ENCODE measurements at places on chromosomes 16 and 17.

DNA sequence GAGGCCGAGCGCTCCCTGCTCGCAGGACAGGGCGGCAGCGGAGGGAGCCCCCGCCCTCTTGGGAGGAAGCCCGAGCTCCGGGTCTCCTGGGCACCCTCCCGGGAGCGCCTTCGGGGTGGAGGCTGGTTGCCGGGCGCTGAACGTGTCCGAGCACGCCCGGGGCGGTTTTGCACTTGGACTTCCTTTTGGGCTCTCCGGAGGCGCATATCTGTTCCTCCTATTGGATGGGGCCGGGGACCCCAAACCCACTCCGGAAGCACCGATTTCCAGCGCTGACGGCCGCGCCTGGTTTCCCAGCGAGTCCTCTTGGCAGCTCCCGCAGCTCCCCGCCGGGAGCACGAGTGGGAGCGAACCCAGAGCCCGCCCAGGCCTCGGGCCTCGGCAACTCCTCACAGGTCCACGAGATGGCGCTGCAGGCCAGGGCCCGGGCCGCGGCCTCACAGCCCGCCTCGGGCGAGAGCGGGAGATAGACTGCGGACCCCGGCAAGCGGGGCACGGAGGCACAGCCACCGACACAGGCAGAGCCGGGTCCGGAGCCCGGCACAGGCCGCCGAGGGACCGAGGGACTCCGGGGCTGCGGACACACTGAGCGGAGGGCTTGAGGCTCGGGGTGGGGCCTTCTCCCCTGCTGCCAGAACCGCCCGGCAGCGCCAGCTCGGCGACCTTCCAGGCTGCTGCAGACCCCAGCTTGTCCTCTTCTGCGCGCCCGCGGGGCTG, 12.7 kb downstream of the TBX2 start:
- H3K27me3 ChIP-seq, result peaks cover 81% of the 10 kb centered on the region
- H3K27ac ChIP-seq, result peak overlapping the region; percentile 55
- H3K36me3 ChIP-seq, result no peaks in the 10 kb centered on the region

DNA sequence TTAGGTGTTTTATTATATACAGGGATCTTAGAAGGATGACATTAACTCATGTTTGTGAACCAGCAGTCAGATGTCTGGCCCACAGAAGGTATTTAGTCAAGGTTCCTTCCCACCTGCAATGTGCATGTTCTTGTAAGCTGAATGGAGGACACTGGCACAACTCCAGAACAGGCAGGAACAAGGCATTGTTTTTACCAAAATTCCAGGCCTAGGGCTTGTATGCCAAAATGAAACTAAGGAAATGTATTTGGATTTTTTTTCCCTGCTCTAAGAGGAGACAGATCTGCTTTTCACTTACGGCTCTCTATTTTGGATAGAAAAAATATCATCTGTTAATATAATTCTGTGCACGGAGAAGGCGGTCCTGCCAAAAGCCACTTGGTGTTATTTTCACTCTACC, 312.5 kb downstream of the GRIN2A start:
- no peaks in the 10 kb centered on the region for H3K36me3 ChIP-seq
- no peak for DNase-seq
- H3K4me1 ChIP-seq, result no peaks in the 10 kb centered on the region
- H3K4me3 ChIP-seq, result no peak overlapping the region
- H3K27me3 ChIP-seq, result no peaks in the 10 kb centered on the region
- no peak overlapping the region for H3K27ac ChIP-seq

DNA sequence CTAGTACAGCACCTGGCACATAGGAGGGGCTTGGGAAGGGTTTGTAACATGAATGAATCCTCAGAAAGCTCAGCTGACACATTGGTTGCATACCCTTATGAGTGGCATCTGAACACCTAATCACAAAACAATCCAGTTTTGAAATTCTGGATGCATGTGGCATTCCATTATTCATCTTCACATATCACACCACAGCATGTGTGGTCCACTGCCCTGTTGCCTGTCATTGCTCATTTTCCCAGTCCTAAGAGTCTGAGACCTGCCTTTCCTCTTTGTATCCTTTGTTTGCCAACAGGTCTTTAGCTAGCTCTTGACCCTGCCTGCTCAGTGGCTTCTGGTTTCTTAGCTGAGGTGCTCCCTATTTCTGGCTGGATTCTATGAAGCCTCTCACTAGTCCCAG, 170.8 kb upstream of the ASIC2 start:
- no peaks in the 10 kb centered on the region for H3K4me1 ChIP-seq
- H3K27ac ChIP-seq, result no peak overlapping the region
- no peak overlapping the region for H3K4me3 ChIP-seq

DNA sequence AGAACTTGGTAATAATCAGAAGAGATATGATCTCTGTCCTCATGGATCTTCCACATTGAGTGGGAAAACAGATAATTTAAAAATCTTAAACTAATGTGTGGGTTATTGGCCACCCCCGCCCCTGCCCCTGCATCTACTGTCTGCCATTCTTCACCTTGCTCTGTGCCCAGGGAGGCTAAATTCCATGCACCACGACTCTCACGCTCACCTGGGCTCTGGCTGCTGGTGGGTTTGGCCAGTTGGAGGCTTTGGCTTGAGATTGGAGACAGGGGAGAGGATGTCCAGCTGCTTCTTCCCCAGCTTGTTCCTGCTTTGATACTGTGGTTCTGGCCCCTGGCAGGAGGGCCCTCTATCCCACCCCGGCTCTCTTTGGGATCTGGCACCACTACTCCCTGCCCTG, 127.9 kb downstream of the IRX5 start:
- no peak for DNase-seq
- H3K36me3 ChIP-seq, result no peaks in the 10 kb centered on the region
- H3K4me1 ChIP-seq, result no peaks in the 10 kb centered on the region

DNA sequence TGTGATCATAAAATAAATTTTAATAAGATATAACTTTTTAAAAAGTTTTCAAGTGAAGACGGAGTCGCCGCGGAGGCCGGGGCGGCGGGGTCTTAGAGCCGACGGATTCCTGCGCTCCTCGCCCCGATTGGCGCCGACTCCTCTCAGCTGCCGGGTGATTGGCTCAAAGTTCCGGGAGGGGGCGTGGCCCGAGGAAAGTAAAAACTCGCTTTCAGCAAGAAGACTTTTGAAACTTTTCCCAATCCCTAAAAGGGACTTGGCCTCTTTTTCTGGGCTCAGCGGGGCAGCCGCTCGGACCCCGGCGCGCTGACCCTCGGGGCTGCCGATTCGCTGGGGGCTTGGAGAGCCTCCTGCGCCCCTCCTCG, at the start of gene FOXC2:
Gene FOXC2 (plus strand): TSS at position 229 of the 365 bp plus-strand sequence. CDS start 507 bp downstream, outside the sequence.
- no peak within 1 kb of the TSS for H3K27ac ChIP-seq
- H3K27me3 ChIP-seq, result peaks cover 43% of the 10 kb centered on the region
- peaks cover 39% of the 10 kb centered on the region for H3K4me1 ChIP-seq
- H3K36me3 ChIP-seq, result no peaks in the 10 kb centered on the region
- peak; percentile 95 for DNase-seq

- H3K27me3 ChIP-seq, result no peaks in the 10 kb centered on the region
- no peak overlapping the region for H3K27ac ChIP-seq
- H3K4me1 ChIP-seq, result peaks cover 18% of the 10 kb centered on the region
- no peaks in the 10 kb centered on the region for H3K36me3 ChIP-seq
- H3K4me3 ChIP-seq, result no peak overlapping the region
These were observed 32.8 kb downstream of the CACNA1G start for GRCh38 chr17:50593321-50593720.

DNA sequence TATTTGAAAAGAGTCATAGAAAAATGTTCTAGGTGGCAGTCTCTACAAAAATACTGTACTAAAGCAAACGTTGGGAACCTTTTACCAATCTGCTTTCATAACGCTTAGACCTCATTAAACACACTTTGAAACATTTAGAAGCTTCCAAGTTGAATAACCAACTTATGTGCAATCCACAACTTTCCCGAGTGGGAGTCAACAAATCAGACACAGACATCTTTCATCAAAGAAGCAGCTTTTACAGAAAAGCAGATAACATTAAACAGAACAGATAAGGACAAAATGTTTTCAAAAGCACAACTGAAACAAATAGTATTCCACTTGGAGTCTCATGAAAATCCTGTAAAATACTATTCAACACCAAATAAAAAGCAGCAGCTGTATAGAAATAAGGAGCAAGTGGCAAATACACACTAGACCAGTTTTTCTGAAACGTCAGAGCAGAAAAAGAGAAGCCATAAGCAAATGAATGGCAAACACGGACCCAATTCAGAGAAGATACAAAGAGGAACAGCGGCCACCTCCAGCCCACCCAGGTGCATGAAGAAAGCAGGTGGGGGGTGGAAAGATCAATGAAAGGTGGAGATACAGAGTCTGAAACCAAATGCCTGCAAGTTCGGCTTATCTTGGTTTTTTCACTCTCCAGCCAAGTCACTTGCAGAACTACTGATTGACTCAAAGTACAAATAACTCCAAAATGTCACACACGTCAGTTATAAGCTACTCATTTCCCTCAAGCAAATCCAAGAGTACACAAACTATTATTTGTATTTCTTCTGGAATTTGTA, 18.4 kb upstream of the FBF1 start:
- H3K4me3 ChIP-seq, result no peak overlapping the region
- H3K27me3 ChIP-seq, result no peaks in the 10 kb centered on the region
- DNase-seq, result no peak
- H3K27ac ChIP-seq, result peak overlapping the region; percentile 52
- H3K36me3 ChIP-seq, result peaks cover 39% of the 10 kb centered on the region

GRCh38 chr17:80339731-80340456, 75.1 kb upstream of the ENDOV start:
- H3K36me3 ChIP-seq, result peaks cover 98% of the 10 kb centered on the region
- no peaks in the 10 kb centered on the region for H3K27me3 ChIP-seq
- H3K4me1 ChIP-seq, result no peaks in the 10 kb centered on the region
- H3K4me3 ChIP-seq, result no peak overlapping the region

- H3K4me3 ChIP-seq, result peak overlapping the region; percentile 66
- H3K27ac ChIP-seq, result peak overlapping the region; percentile 65
- H3K36me3 ChIP-seq, result peaks cover 10% of the 10 kb centered on the region
- DNase-seq, result no peak
These were observed 842 bp upstream of the TEDC2 start for GRCh38 chr16:2458887-2459646.

GRCh38 chr16:19329932-19330331, 44.4 kb downstream of the CLEC19A start:
- H3K4me1 ChIP-seq, result peaks cover 20% of the 10 kb centered on the region
- DNase-seq, result no peak
- H3K36me3 ChIP-seq, result no peaks in the 10 kb centered on the region
- peak overlapping the region; percentile 77 for H3K27ac ChIP-seq

DNA sequence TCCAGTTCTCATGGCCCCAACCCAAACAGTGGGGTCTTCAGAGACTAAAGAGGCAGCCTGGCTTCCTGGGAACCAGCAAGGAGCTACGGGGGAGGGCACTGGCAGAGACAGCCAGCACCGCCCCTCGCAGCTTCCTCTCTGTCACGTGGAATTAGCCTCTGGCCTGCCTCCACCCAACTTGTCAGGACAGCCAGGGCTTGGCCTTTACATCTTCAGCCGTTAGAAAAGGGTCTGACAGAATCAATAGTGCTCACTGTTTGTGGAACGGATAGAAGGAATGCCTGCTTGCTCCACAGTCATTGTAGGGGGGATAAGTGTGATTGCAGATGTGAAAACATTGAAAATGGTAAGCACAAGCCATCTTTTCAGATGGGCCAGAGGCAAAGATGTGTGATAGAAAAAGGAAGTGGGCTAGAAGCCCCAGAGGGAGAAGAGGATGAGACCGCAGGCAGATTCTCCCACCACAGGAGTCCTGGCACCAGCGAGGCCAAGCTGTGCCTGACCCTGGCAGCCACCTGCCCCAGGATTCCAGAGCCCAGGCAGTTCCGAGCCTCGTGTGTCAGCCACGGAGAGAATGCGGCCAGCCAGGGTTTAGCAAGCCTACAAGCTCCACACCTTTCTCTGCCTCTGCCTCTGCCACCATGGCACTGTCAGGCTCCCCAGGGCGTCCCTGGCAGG, 18.6 kb downstream of the GRIN2C start:
- DNase-seq, result peak; percentile 67
- peaks cover 25% of the 10 kb centered on the region for H3K27me3 ChIP-seq
- H3K4me1 ChIP-seq, result peaks cover 33% of the 10 kb centered on the region
- H3K4me3 ChIP-seq, result no peak overlapping the region

- peak overlapping the region; percentile 68 for H3K4me3 ChIP-seq
- H3K27ac ChIP-seq, result peak overlapping the region; percentile 98
- H3K4me1 ChIP-seq, result peaks cover 9% of the 10 kb centered on the region
- H3K36me3 ChIP-seq, result no peaks in the 10 kb centered on the region
- H3K27me3 ChIP-seq, result no peaks in the 10 kb centered on the region
- DNase-seq, result no peak
These were observed 501 bp upstream of the AP2B1 start for GRCh38 chr17:35586569-35587073.

GRCh38 chr16:88651989-88652761, 1.3 kb upstream of the CYBA start:
- peak overlapping the region; percentile 89 for H3K27ac ChIP-seq
- no peak overlapping the region for H3K4me3 ChIP-seq
- DNase-seq, result no peak
- no peaks in the 10 kb centered on the region for H3K27me3 ChIP-seq
- peaks cover 27% of the 10 kb centered on the region for H3K4me1 ChIP-seq
- peaks cover 6% of the 10 kb centered on the region for H3K36me3 ChIP-seq

GRCh38 chr17:19760746-19761145, 12.6 kb upstream of the ALDH3A1 start:
- no peaks in the 10 kb centered on the region for H3K36me3 ChIP-seq
- no peak overlapping the region for H3K4me3 ChIP-seq
- no peaks in the 10 kb centered on the region for H3K27me3 ChIP-seq
- no peak overlapping the region for H3K27ac ChIP-seq
- peaks cover 8% of the 10 kb centered on the region for H3K4me1 ChIP-seq

DNA sequence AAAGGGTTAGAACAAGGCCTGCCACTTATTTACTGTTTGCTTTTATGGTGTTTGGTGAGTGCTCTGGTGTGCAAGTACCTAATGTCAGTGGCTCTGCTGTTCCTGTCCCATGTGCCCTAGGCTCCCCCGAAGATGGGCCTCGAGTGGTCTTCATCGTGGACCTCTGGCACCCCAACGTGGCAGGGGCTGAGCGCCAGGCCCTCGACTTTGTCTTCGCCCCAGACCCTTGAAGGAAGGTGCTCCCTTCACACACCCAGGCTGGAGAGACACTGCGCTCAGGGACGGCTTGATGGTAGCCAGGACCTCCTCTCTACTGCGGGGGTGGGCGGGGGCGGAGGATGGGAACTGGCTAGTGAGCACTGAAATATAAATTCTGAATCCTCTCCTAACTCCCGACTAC, 5.4 kb downstream of the ASPHD1 start:
- no peak for DNase-seq
- H3K4me3 ChIP-seq, result no peak overlapping the region
- no peak overlapping the region for H3K27ac ChIP-seq
- H3K27me3 ChIP-seq, result no peaks in the 10 kb centered on the region

- no peak for DNase-seq
- H3K27ac ChIP-seq, result no peak overlapping the region
- no peaks in the 10 kb centered on the region for H3K4me1 ChIP-seq
- no peaks in the 10 kb centered on the region for H3K36me3 ChIP-seq
- H3K27me3 ChIP-seq, result no peaks in the 10 kb centered on the region
- no peak overlapping the region for H3K4me3 ChIP-seq
These were observed 542.6 kb downstream of the TMEM114 start for GRCh38 chr16:8047736-8048135.

GRCh38 chr17:21213638-21214014, 335 bp downstream of the TMEM11 start:
- H3K36me3 ChIP-seq, result peaks cover 25% of the 10 kb centered on the region
- H3K4me1 ChIP-seq, result peaks cover 79% of the 10 kb centered on the region
- H3K27me3 ChIP-seq, result no peaks in the 10 kb centered on the region
- peak; percentile 72 for DNase-seq
- H3K27ac ChIP-seq, result peak overlapping the region; percentile 98

All from stomach (tissue), 19 donors.